ENCODE measurements at places on chromosomes 3 and 15.

DNA sequence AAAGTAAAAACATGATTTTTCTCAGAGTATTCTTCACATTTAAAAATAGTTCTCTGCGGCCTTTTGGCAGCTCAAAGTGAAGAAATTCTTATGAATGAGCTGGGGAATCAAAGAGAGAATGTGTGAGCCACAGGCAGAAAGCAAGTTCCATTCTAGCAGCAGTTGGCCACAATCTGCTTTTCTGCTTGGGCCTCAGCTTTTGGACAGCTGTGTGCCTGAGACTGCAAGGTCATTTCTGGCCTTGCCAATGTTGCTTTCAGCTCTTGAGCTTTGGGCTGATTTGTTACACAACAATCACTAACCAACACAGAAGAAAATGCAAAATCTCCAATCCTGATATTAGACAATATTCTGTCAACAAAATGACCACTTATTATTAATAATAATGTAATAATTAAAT is 14.4 kb upstream of the TM4SF4 start:
- no peak for DNase-seq

- DNase-seq = peak; percentile 64
These were observed 3.0 kb upstream of the SHC4 start for GRCh38 chr15:48966595-48967301.

GRCh38 chr3:9028134-9028533 is 64.9 kb upstream of the RAD18 start:
- DNase-seq = no peak

DNA sequence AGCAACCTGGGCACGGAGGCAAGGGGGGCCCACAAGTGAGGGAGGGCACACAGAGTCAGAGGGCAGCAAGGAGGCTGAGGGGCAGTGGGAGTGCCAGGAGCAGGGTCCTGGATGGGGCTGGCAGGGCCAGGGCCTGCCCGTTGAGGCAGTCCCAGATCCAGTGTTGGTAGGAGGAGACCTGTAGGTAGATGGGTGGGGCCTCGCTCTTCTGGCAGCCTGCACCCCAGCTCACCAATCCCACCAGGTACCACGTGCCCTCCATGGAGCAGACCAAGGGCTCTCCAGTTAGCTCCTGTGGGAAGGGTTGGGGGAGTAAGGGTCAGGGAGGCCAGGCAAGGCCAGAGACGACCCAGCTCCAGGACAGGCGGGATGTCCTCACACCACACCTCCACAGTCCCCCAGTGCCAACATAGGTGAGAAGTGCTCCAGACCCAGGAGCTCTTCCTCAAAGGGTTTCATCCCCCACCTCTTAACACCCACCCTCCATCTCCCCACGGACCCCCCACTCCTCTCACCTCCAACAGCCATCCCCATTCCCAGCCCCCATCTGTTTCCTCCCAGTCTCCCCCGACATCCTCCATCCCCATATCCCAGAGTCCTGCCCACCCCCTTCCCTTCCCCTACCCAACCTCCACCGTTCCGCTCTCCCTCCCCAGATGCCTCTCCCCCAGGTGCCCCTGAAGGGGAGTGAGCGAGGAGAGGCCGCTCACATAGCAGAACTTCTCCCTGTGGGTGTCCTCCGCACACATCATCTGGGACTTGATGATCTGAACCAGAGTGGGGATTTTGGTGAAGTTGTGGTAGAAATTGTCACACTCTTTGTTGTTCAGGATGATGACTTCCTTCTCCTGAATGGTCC is 5.2 kb downstream of the PRSS50 start:
- no peak for DNase-seq

DNA sequence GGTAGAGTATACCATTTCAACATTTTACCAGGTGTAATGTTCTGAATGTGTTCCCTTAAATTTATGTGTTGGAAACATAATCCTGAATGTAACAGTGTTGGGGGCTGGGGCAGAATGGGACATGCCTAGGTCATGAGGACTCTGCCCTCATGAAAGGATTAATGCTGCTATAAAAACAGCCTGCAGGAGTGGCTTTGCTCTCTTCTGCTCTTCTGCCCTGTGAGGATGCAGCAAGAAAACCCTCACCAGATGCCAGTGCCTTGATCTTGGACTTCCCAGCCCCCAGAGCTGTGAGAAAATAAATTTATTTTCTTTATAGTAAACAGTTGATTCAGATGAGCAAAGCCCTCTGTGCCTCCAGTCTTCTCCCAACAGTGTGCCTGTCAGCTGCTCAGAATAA is 326.0 kb upstream of the ONECUT1 start:
- DNase-seq = no peak

GRCh38 chr3:63644212-63644797 is 8.2 kb upstream of the SNTN start:
- DNase-seq = no peak

DNA sequence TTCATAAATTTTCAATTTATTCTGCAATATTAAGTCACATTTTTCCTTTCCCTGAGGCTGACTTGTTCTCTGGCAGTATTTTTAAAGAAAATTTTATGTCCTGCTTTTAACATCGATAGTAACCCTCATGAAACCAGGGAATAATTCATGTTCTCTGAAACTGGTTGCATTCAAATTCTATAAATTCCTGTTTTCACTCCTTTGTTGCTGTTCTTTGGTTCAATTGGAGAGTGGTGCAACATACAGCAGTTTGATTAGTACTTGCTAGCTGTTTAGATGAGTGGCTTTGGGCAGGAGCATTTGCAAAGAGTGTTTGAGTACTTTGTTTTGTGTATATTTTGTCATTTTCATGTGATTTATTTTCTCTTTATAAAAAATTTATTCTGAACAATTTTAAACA is 19.2 kb downstream of the ZIC1 start:
- no peak for DNase-seq

DNA sequence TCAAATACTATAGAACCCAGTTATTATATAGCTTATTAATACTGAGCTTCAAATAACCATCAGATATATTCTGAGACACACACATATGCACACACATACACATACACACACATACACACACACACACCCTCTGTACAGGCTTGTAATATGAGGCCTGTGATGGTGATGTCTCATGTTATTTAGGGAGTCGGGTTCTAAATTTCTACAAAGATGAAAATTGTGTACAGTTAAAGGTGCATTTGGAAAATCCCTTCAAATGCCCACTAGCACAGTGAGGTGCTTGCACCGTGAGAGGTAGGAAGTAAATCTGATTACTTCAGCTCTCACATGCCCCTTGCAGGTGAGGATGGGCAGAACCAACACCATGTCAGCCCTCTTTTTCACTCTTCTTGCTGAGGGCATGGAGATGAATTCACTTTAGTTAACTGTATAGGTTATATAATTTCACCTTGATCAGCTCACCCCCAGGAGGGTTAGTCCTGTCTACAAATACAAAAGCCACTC is 294.5 kb upstream of the PROK2 start:
- no peak for DNase-seq

GRCh38 chr3:122880624-122881023 is 85.8 kb downstream of the SLC49A4 start:
- no peak for DNase-seq

GRCh38 chr3:42035816-42036482 is 55.2 kb upstream of the TRAK1 start:
- no peak for DNase-seq

DNA sequence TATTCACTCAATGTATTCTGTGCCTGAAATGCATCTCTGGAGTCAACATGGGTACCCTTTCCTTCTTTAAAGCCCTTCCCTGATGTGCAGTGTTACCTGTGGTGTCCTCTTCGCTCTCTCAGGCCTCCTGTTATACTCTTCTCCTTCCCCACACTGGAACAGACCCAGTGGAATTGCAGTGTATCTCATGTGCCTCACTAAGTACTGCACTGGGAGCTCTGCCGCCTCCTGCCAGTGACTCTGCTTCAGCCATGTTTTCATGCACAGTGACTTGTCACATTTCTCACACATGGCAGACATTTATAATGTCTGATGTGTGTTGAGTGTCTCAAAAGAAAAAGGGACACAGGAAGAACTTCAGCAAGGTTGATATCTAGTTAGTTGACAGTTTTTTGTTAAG is 191.0 kb downstream of the KLHL25 start:
- DNase-seq = no peak

GRCh38 chr3:174242311-174243041 is 616.7 kb upstream of the NAALADL2 start:
- DNase-seq = no peak

GRCh38 chr15:95325763-95326404 is 1004.6 kb upstream of the NR2F2 start:
- DNase-seq = no peak

DNA sequence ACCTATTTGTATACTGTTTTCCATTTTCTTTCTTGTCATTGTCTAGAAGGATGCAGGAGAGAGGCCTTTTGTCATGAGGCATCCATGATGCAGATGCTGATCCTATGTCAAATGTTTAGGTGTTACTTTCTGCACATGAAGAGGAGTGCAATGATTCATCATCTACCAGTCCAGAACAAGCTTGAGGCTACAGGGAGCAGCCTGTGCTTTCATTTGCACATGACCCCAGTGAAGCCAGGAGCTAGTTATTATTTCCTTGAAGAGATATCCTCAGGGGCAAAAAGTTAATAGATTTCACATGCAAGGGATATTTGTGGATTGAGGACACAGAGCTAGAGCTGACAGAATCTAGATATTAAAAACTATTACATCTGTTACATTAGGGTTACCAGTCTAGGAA is 204.4 kb upstream of the TGFBR2 start:
- no peak for DNase-seq

- peak; percentile 68 for DNase-seq
These were observed 23.5 kb upstream of the TSC22D2 start for GRCh38 chr3:150384296-150385212.

- no peak for DNase-seq
These were observed 88.3 kb downstream of the ARHGEF26 start for GRCh38 chr3:154209499-154209898.

DNA sequence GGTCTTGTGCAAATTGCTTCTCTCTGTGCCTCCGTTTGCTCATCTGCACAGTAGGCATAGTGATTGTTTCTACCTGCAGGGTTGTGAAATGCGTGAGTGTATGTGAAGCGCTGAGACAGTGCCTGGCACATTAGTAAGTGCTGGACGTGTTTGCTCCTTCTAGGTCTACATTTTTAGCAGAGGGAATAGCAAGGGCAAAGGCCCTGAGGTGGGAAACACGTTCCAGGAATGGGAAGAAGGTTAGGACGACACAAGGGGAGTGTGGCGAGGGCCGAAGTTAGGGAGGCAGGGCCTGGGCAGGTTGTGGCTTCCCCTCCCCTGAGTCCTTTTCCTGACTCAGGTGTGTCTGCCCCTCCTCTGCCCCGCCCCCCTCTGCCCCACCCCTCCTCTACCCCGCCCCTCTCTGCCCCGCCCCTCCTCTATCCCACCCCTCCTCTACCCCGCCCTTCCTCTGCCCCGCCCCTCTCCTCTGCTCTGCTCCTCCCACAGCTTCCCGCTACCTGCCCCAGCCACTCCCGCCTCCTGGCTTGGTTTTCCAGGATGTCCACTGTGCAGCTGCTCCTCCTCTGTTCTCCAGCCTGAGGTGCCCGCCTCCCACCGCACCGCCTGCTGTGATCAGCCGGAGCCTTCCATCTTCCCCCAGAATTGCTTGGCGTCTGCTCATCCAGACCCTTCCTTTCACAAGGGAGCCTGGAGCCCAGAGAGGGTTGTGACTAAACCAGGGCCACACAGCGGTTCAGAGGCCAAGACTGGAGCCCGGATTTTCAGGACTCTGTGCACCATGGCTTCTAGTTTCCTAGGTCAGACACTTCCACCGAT is 31.1 kb upstream of the SMAD6 start:
- no peak for DNase-seq

- no peak for DNase-seq
These were observed 327.1 kb upstream of the GOLIM4 start for GRCh38 chr3:168422843-168423242.

DNA sequence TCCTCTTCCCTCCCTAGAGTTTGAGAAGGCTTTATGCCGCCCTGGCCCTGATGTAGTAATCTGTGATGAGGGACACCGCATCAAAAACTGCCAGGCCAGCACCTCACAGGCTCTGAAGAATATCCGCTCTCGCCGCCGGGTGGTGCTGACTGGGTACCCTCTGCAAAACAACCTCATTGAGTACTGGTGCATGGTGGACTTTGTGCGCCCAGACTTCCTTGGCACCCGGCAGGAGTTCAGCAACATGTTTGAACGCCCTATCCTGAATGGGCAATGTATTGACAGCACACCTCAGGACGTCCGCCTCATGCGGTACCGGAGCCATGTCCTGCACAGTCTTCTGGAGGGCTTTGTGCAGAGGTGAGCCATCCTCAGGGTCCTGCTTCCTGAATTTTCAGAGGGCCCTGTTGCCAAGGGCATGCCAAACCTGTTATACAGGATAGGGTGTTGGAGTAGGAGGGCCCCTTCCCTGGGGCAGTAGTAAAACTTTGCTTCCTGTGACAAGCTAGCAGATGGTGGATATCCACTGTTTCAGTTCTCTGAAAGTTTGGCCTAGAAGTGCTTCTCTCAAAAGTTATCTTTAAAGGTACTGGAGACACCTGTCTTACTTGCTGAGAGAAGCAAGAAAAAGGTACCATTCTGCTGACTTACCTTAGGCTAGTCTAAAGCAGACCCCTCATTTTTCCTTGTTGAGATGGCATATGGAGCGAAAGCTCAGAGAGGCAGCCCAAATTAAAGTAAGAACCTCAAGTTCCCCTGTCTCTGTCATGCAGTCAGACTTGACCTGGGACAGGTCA is 33.7 kb upstream of the TEX264 start:
- no peak for DNase-seq

GRCh38 chr3:56795829-56796185 is 5.9 kb downstream of the ARHGEF3 start:
- no peak for DNase-seq

GRCh38 chr3:149713730-149714654 is 38.3 kb downstream of the COMMD2 start:
- DNase-seq = no peak

- DNase-seq = peak; percentile 84
These were observed at the start of gene MYLK for GRCh38 chr3:123884203-123884831. MYLK (minus strand) TSS chr3:123884332; CDS start chr3:123793841, 90,491 bp downstream.

- DNase-seq = no peak
These were observed 1536.7 kb downstream of the SI start for GRCh38 chr3:163541629-163542028.

DNA sequence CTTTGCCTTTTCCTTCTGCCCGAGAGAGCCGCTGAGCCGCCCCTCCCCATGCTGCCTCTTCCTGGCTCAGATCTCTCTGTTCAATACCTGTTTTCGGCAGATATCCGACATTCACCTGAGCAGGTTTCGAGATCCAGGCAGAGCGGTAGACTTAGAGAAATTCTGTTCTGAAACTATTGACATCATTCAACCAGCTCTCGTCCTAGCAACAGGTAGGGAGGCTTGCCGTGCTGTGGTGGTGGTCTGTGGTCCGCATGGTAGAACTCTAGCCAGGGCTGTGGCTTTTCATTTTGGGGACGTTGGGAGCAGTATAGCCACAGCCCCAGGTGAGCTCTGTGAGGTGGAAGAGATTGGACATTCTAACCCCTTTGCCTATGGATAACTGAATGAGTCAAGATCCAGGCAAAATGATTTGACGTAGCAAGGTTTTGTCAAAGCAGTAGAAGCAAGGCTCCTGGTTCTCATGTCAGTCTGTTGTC is 810 bp downstream of the TMEM62 start:
- peak; percentile 38 for DNase-seq

GRCh38 chr15:55031727-55032126 is 165.0 kb downstream of the RSL24D1 start:
- DNase-seq = no peak
